ENCODE measurements at places on chromosomes 1 and 21.

DNA sequence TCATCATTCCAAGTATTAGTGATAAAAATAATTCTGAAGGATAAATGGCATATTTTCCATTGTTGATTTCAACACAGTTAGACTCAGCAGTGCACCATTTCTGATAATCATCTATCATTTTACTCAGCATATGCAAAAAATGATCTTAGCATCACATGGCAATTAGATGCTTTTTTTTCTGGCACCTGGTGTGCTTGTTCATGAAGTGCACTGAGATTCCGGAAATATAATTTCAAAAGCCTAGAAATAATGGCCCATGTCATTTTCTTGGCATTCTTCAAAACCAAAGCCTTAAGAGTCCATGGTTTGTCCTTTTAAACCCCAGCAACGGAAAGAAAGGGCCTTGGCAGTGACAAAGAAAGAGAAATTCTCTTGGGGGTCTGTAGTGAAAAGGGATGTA lies 278.8 kb downstream of the KIF26B start:
- no peak for DNase-seq

DNA sequence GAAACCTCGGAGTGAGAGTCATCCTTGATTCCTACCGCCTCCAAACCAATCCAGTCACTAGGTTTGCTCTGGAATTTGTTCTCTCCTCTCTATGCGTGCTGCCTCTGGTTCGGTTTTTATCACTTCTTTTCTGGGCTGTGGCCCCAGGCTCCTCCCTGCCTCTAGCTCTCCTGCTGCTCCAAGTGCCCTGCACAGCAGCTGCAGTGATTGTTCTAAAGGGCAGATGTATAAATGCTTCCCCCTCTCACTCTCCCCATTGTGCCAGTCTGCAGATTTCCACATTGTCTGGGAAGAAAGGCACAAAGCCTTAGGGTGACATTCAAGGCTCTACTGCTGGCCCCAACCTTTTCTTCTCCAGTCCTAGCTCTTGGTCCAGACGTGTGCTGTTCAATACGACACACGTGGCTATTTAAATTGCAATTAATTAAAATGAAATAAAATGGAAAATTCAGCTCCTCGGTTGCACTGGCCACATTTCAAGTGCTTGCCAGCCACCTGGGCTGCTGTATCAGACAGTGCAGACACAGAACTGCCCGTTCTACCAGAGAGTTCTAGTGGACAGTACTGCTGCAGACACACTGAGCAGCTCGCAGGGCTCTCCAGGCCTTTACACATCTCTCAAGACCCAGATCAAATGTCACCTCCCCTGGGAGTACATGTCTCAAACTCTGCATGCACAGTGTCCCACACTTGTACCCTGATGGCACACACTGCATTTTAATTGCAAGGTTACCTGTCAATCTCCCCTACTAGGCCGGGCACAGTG lies 12.4 kb downstream of the TRIM62 start:
- DNase-seq, result no peak

DNA sequence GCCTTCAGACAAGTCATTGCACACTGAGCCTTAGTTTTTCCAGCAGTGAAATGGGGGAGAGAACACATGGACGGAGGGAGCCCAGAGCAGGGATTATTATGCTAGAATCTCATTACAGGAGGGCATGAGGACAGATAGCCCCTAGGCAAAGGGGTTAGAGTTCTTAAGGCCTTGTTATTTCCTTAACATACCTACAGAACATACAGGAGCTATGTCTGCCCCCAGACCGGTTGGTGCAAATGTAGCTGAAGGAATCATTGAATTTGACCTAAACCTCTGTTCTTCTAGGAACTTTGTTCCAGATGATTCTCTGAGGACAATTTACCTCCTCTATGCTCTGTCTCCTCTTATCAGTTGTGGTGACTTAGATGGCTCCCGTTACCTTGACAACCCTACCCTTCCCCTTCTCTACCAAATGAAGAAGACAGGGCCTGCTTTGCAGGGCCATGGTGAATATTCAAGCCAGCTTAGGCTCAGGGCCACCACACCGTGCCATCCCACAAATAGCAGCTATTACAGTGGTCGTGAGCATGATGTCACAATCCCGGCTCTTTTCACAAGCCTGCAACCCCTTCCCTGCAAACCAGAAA lies 156.9 kb downstream of the IGSF21 start:
- DNase-seq, result no peak

- DNase-seq, result no peak
Observed at GRCh38 chr1:212149566-212149965, 114.0 kb downstream of the DTL start.

- DNase-seq, result no peak
Observed at GRCh38 chr1:202145068-202145743, 669 bp upstream of the ARL8A start.

- no peak for DNase-seq
Observed at GRCh38 chr21:31236528-31236927, 107.5 kb downstream of the TIAM1 start.

DNA sequence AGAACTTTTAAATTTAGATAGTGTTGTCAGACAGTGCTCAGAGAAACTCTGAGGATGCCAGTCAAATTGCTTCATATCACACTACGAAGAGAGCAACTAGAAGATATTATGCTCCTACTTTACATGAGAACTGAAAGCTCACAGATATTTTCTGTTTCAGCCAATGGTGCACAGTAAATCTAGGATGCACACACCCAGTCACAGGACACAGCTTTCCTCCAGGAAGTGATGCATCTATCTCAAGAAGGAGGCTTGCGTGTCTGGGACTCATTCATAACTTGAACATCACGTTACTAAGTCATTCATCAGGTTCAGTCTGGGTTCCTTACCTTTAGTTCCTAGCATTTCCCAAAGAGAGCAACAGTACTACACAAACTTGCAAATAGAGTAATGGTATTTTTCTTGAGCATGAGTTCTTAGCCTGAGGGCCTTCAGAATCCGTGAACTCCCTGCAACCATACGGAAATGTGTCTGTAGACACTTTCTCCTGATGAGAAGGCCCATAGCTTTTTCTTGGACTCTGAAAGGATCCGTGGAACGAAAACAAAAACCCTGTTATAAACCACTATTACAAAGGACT lies 12.2 kb downstream of the ZNF697 start:
- no peak for DNase-seq

DNA sequence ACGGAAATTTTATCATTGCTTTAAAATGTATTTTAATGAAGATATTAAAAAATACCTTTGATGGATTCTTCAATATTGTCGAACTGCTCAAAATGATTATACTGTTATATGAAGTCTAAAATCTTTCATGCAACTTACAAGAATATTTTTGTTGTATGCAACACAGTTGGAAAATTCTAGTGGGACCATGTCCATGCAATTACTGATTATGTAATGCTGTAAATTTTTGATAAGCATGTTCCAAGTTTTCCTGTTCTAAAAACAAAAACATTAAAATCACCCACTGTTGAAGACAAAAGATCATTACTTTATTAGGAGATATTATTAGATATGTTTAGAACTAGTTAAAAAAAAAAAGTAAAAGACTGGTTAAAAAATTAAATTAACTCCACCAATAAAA lies 132.8 kb downstream of the NFIA start:
- no peak for DNase-seq

- no peak for DNase-seq
Observed at GRCh38 chr1:245855846-245856730, 651.0 kb downstream of the SMYD3 start.

- DNase-seq, result no peak
Observed at GRCh38 chr1:231317306-231318014, 20.2 kb downstream of the EXOC8 start.

DNA sequence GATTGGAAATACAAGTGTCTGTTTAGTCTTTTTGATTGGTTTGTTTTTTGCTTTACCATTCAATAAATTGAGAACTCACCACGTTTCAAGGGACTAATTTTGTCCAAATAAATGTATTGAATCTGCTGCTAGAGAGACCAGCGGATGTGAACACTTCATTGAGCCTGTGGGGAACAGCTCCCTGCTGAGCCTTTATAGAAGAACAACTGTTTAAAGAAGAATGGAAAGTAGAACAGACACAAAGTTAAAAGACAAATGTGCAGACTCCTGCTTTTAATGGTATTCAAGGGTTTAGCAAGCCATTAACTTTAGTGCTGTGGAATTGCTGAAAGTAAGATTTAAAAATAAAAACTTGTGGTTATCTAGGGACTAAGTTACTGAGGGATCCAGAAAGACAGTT lies 817.7 kb upstream of the B3GALT2 start:
- DNase-seq, result no peak

- DNase-seq, result no peak
Observed at GRCh38 chr1:230206207-230206606, 139.2 kb downstream of the GALNT2 start.
